ENCODE measurements at places on chromosomes 16 and 17. TPM values are rescaled to one million over a fixed set of nuclear protein-coding genes. Genes with fewer than 3 reads are reported as not detected.
A peak's percentile ranks its signal among the peaks of the same experiment; 100 is the strongest.

- no peak for DNase-seq
Observed at GRCh38 chr16:27312580-27313421, 973 bp upstream of the IL4R start.

GRCh38 chr16:80936410-80936809, 70.3 kb downstream of the CMC2 start:
- no peak for DNase-seq

- DNase-seq, result no peak
Observed at GRCh38 chr17:18950346-18950745, 1.6 kb upstream of the SLC5A10 start.

- DNase-seq, result no peak
Observed at GRCh38 chr17:6498901-6499540, 54.8 kb downstream of the PIMREG start.

- DNase-seq, result no peak
Observed at GRCh38 chr17:2207815-2208515, 95.6 kb downstream of the SMG6 start.

DNA sequence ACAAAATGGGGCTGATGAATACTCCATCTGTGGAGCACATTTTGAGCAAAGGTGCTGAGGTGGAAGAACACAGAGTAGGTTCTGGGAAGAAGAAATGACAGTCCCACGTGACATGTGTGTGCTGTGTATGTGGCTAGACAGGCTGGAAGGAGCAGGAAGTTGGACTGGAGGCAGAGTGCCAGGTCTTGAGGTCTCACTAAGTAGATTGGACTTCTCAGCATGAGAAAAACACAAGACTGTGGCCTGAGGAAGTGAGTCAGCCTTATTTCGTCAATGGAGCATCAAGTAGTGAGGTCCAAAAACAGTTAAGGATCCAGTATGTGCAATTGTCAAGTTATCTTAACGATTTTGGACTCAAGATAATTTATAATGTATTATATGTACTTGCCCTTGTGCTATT, 736.5 kb downstream of the KCNJ2 start:
- DNase-seq, result peak; percentile 85

DNA sequence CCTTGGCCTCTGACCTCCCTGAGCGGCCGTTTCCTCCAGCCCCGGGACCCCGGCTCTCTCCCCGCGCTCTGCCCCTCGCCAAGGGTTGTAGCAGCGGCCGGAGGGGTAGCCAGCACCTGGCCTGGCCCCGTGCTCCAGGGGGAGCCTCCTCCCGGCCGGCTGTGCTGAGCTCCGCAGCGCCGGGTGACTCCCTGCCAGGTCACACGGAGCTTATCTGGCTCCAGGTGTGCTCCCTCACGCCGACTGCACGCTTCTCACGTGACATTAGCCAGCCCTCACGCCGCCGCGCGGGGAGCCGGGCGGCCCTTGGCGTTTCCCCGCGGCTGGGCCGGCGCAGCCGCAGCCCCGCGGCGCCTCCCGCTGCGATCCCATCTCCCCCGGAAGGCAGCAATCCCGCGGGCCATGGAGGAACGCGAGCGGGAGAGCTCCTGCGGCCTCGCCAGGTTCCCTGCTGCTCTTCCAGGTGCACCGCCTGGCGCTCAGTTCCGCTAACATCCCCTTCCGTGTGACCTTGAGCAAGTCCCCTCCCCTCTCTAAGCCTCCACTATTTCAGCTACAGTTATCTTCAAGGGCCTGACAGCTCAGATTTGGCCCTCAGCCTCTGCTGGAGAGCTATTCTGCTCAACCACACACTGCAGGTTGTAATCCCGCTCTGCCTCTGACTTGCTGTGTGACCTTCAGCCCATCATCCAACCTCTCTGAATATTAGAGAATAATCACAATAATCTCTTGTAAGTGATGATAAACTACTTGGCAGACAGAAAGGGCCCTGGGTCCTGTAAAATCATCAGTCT, 3.4 kb downstream of the MYO18A start:
- peak; percentile 54 for DNase-seq

GRCh38 chr16:85398688-85399582, 214.2 kb upstream of the GSE1 start:
- DNase-seq, result peak; percentile 13

DNA sequence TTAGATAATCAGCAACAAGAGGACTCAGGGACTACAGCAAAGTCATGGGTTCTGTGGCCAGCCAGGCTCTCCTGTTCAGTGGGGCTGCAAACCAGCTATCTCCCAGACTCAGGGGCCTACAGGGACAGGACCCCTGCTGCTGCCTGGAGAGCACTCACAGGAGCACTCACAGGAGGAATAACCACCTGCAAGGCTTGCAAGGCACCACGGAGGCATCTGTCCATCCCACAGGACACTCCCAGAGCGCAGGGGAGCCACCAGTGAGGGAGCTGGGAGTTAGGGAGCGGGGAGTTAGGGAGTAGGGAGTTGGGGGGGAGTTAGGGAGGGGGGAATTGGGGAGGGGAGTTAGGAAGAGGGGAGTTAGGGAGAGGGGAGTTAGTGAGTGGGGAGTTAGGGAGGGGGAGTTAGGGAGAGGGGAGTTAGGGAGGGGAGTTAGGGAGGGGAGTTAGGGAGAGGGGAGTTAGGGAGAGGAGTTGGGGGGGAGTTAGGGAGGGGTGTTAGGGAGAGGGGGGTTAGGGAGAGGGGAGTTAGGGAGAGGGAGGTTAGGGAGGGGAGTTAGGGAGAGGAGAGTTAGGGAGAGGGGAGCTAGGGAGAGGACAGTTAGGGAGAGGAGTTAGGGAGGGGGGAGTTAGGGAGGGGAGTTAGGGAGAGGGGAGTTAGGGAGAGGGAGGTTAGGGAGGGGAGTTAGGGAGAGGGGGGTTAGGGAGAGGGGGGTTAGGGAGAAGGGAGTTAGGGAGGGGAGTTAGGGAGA, 5.7 kb downstream of the CANT1 start:
- no peak for DNase-seq

Gene GPRC5C
- 24.2 TPM for total RNA-seq

DNA sequence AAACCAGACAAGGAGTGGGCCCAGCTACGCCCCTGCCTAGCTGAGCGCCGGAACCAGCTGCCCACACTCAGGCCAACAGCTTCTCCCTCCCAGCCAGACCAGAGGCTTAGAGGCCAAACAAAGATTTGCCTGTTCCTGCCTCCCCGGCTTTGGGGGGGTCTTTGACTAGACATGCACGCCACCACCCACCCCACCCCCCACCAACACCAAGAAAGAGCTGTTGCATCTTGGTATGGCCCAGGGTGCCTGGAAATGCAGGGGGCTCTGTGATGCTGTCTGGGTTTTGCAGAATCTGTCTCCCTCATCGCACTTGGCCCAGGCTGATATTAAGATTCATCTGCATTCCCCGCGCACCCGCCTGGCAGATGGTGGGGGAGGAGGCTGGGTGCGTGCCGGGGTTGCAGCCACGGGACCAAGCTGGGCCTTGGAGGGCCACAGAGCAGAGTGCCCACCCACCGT, 1.3 kb upstream of the NXPH3 start:
- DNase-seq, result no peak

Gene CMTM1
- 1.3 TPM for total RNA-seq

Gene IKZF3
- total RNA-seq, result 1.0 TPM

GRCh38 chr16:57794849-57795430, 7.4 kb downstream of the KIFC3 start:
- DNase-seq, result no peak

GRCh38 chr16:3235856-3236669, 1.1 kb upstream of the ZNF200 start:
- DNase-seq, result peak; percentile 79

GRCh38 chr17:39461926-39462569, 762 bp downstream of the CDK12 start:
- peak; percentile 69 for DNase-seq

Gene BMERB1
- total RNA-seq, result 50.0 TPM

Gene KNOP1
- 8.5 TPM for total RNA-seq
